ENCODE measurements at places on chromosomes 12 and 14.

DNA sequence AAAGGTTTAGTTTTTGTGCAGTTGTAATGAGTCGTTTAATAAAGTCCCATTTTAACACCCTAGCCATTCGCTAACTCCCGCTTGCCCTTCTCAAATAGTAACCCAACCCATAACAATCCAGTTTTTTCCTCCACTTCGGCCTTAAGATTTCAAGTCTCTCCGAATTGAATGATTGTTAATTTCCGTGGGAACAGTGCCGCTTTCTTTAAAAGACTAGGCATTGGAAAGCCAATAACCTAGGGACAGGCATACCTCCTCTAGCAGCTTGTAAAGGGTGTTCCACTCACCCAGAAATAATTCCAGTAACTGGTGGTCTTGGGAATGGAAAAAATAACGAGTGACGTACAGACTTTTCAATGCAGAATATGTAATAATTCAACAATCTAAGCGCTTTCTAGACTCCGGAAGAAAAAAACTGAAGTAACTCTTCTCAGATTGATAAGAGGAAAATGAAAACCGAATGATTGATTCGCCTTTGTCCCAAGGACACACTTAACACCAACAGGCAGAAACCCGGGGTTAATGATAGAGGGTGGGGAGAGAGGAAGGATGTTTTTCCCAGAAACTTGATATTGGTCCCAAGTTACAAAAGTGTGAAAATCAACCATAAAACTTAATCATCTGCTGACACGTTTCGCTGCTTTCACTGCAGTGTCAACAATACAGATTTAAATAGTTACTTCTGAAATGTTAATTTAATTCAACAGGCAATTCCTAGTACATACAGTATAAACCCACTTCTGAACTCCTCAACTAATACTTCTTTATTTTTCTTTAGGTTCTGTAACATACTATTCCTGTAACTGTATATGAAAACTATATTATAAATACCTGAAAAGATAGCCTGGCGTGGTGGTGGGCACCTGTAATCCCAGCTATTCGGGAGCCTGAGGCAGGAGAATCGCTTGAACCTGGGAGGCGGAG lies 1.0 kb upstream of the SINHCAF start:
- DNase-seq, result peak; percentile 42

DNA sequence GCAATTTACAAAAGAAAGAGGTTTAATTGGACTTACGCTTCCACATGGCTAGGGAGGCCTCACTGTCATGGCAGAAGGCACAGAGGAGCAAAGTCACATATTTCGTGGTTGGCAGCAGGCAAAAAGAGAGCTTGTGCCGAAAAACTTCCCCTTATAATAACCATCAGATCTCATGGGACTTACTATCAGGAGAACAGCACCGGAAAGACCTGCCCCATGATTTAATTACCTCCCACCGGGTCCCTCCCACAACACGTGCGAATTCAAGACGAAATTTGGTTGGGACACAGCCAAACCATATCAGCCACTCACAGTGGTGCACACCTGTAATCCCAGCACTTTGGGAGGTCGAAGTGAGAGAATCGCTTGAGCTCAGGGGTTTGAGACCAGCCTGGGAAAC lies 68.5 kb downstream of the FBXL14 start:
- DNase-seq, result no peak

- DNase-seq, result no peak
Measured at GRCh38 chr12:29735604-29736003, 48.1 kb downstream of the TMTC1 start.

DNA sequence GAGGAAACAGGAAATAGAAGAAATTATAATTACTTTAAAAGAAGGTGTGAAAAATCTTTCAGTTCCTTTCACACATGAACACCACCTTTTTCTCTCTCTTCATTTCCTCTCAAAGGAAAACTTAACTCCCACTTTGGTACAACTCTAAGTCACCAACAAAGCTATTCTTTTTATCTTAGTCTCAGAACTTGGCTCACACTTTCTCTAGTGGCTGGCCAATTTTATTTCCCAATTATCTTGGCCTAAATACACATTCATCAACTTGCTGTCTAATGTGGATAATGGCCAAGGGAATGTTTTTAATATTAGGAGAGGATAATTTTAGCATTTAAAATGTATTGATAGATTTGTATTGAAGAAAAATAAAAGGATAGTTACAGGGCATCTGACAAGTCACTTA lies 64.5 kb upstream of the NAV3 start:
- peak; percentile 23 for DNase-seq

DNA sequence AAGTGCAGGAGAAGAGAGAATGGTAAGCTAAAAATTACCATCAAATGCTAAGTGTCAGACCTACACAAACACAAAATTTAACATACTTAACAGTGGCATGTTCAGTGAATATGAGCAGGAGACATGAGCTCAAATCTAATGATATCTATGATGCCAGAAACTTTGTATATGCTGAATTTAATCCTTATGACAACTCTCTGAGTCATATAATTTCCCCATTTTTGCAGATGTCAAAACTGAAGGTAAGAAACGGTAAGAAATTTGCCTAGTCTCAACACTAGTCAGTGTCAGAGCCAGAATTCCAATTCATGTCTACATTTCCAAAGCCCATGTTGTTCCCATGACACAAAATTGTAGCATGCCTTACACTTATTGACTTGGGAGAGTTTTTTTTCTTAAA lies 375.8 kb downstream of the APAF1 start:
- no peak for DNase-seq

- DNase-seq, result no peak
Measured at GRCh38 chr14:96512122-96512521, 9.9 kb downstream of the PAPOLA start.

GRCh38 chr12:118374126-118374725 lies 1.5 kb upstream of the TAOK3 start:
- DNase-seq, result no peak

DNA sequence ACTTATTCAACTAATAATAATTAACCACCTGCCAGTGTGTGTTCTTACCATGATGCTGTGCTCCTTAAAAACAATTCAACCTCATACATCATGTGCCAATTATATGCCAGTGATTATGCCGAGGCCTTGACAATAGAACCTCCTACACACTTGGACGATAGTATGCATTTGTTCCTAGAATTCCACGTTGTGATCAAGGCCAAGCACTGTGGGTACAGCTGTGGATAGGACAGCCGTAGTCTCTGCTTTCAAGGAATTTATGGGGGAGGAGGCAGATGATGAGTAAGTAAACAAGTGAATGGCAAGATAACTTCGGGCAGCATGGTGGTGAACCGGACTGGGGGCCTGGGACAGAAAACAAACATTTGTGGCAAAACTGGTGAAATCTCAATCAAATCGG lies 18.0 kb upstream of the MYO1H start:
- no peak for DNase-seq

GRCh38 chr14:68761391-68761790 lies 31.5 kb downstream of the ZFP36L1 start:
- no peak for DNase-seq

GRCh38 chr14:68574906-68575305 lies 218.0 kb downstream of the ZFP36L1 start:
- DNase-seq, result no peak

- DNase-seq, result no peak
Measured at GRCh38 chr14:92341791-92342190, 18.8 kb downstream of the SLC24A4 start.

- DNase-seq, result no peak
Measured at GRCh38 chr14:77316872-77317301, 3.8 kb downstream of the POMT2 start.

- DNase-seq, result no peak
Measured at GRCh38 chr12:124835656-124836410, 27.8 kb downstream of the SCARB1 start.

DNA sequence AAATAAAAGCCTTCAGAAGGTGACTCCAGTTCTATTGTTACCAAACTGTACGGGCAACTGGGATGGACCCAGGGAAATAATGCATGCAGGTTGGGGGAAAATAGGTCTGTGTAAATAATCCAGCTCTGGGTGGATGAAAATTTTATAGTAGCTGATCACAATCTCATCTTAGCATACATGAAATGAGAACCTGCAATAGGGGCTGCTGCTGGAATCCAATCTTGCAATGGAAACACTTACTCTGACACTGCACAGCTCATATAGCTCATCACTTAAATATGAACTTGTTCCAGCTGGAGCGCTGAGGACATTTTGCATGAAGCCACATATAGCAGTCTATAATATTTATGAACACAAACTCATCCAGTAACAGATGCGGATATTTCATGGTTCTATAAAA lies 40.1 kb upstream of the GAS2L3 start:
- no peak for DNase-seq

GRCh38 chr14:65198346-65198745 lies 96.0 kb upstream of the MAX start:
- DNase-seq, result no peak

- no peak for DNase-seq
Measured at GRCh38 chr12:77218278-77218677, 152.9 kb upstream of the E2F7 start.

GRCh38 chr14:71693381-71693780 lies 238.8 kb upstream of the RGS6 start:
- DNase-seq, result no peak

- no peak for DNase-seq
Measured at GRCh38 chr14:104571246-104571645, 8.3 kb upstream of the C14orf180 start.

DNA sequence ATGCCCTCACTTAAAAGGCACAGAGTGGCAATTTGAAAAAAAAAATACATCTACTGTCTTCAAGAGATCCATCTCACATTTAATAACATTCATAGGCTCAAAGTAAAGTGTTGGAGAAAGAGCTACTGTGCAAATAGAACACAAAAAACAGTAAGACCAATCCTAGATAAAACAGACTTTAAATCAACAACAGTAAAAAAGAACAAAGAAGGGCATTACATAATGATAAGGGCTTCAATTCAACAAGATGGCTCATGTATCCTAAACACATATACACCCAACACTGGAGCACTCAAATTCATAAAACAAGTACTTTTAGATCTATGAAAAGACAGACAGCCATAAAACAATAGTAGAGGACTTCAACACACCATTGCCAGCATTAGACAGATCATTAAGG lies 93.6 kb upstream of the PCED1B start:
- no peak for DNase-seq

- DNase-seq, result no peak
Measured at GRCh38 chr14:30520536-30520935, 38.4 kb upstream of the G2E3 start.

DNA sequence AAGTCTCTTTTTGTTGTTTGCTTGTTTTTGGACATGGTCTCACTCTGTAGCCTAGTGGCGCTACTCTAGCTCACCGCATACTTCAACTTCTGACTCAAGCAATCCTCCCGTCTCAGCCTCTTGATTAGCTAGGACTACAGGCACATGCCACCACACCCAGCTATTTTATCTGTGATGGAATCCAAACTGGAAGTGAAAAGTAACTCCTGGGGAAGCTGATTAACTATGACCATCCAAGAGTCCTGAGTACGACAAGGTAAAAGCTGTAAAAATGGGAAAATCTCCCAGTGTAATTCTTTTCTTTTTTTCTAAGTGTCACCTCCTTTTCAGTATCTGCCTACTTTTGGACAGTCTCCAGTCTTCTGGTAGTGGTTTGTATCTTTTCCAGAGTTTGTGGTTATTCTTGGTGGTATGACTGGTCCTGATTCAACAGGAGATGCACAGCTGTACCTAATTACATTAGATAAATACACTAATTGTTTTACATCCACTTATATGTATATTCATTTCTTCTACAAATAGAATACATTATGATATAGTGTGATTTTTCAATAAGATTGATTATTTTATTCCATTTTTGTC lies 97.8 kb downstream of the SLC6A15 start:
- DNase-seq, result no peak

- no peak for DNase-seq
Measured at GRCh38 chr14:67418401-67419191, 6.6 kb upstream of the PLEK2 start.

- DNase-seq, result no peak
Measured at GRCh38 chr14:70366911-70367310, 7.4 kb upstream of the COX16 start.

GRCh38 chr12:133156125-133156690 lies 25.1 kb upstream of the ZNF268 start:
- DNase-seq, result no peak

GRCh38 chr12:101038289-101038871 lies 171.7 kb downstream of the SLC5A8 start:
- DNase-seq, result no peak

DNA sequence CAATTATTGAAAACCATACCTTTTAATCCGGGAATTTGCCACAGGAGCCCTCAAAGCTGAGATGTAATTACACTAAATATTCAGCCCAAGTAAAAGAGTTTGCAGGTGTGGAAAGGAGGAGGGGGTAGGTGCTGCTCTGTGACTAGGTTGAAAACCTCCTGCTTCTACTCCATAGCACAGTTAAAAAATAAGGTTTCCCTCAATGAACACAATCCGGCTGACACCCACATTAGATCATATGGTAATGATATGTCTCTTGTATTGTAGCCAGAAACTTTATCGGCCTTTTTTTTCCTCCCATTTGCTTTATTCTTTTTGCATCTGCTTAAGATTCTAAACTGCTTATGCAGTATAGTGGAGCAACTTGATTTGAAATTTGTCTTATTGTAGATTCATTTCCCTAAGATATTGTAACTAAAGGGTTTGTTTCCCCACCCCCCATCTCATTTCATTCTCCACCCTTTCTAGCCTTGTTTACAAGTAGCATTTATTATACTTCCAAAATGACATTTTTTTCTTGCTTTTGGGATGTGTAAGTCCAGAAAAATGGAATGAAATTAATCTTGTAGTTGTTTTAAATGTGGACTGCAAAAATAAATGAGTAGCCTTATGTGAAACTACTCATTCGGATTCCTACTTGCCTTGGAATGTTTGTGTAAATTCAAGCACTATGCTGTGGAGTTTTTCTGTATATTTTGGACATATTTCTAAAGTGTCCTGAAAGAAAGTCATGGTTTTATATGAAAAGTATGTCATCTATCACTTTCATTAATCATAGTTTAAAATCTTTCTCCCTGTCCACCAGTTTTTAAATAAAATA lies at the start of gene DCN:
DCN (minus strand) TSS at position 182 of the 820 bp plus-strand sequence. CDS start 4,265 bp downstream, outside the sequence.
- peak; percentile 86 for DNase-seq

DNA sequence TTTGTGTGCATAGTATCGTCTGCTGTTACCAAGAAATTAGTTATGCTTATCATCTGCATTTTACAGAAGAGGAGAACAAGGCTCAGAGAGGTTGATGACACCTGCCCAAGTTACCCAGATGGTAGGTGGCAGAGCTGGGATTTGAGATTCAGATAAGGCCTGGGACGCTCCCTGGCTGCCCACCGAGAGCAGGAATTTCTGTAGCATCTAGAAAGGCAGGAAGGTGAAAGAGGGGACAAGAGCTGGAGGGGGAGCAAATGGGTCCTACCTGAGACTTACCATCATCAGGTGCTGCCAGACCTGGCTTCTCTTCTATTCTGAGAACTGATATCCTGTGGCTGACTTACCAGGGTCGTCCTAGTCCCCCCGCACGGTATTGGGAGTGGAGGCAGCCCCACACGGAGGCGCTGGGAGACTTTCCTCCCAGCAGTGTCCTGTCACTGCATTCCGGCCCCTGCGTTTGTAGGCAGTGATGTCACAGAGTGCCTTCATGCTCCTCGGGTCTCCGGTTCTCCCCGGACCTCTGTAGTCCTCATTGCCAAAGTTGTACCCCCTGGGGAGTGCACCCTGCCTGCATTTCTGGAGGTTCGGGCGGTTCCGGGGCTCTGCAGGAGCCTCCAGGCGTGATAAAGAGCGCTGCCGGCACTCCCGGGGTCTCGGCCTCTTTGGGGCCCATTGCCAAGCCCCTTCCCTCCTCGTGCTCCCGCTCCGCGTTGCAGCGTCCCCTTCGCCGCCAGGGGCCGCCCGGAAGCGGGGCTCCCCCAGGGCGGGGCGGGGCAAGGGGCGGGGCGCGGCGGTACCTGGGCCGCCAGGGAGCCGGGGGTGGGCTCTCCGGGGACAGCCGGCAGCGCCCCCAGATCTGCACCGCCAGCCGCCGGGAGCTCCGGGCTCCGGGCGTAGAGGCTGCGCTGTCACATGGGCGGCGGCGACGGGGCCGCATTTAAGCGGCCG lies at the start of gene CABP1:
CABP1 (plus strand) TSS at position 856 of the 951 bp plus-strand sequence; CDS start at position 916, 60 bp downstream.
- DNase-seq, result no peak

Measured in right lung (tissue), 10 donors.